ENCODE measurements at places on chromosomes 7 and 10.

DNA sequence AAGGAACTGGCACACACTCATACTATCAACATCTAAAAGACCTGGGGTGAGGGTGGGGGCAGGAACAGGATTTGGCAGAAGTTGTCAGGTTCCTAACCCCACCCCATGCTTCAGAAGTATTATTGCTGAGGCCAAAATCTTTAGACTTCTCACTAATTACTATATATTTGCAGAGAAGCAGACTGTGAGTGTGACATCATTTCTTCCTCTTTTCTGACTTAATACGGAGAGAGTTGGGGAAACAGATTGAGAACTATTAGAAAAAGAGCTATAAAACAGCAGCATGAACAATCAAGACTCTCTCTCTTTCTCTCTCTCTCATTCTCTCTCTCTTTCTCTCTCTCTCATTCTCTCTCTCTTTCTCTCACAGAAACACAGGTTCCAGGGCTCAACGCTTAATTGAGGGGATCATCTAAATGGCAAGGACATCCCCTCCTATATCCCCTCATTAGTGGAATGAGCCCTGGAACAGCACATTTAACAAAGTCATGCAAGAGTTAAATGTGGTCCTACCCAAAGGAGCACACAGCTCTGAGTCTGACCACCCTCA lies 94.8 kb downstream of the KCNMA1 start:
- DNase-seq, result no peak

DNA sequence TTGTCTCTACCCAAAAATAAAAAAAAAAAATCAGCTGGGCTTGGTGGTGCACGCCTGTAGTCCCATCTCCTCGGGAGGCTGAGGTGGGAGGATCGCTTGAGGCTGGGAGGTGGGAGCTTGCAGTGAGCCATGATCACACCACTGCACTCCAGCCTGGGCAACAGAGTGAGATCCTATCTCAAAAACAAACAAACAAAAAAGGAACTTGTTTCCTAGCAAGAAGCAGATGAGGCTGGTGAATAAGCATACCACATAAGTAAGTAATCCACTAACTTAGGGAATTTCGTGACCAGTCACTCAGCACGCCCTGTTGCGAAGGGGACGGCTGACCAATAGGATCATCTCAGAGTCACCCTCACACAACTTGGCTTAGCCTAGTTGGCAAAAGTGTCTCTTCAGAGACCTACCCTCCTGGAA lies 64.6 kb downstream of the CUX1 start:
- DNase-seq, result no peak

DNA sequence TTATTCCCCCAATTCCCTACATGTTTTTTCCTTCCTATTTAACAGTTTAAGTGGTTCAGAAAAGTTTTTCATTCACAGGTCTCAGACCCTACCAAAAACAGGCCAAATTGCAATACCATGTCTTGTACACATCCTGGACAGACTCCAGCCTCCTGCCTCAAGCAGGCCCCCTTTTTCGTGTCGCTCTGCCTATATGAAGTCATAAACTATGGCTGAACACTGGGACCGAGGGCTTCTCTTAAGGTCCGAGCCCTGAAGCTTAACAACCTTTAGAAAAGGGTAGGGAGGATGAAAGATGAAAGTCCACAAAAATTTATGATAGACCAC lies 1.4 kb downstream of the FBXW4 start:
- peak; percentile 75 for DNase-seq

DNA sequence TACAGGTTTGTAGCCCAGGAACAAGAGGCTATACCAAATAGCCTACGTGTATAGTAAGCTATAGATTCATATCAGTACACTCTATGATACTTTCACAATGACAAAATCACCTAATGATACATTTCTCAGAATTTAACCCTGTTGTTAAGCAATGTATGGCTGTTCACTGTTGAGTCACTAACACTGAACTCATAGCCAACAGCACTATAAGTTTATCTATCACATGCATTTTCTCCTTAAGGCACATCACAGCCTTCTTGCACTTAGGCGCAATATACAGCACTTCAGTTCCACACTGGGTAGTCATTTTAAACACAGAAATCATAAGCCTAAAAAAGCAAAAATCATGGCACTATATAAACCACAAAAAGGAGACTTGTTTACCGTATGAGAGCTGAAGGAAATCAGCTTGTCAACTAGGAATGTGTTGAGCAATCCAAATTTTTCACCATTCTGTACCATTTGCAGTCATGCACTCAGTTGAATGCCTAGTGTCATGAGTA lies 45.6 kb downstream of the ZNF438 start:
- peak; percentile 52 for DNase-seq

- DNase-seq, result no peak
Measured at GRCh38 chr10:44792119-44792775, 118.9 kb upstream of the TMEM72 start.

GRCh38 chr7:99808766-99809165 lies 19.0 kb upstream of the CYP3A43 start:
- DNase-seq, result no peak

DNA sequence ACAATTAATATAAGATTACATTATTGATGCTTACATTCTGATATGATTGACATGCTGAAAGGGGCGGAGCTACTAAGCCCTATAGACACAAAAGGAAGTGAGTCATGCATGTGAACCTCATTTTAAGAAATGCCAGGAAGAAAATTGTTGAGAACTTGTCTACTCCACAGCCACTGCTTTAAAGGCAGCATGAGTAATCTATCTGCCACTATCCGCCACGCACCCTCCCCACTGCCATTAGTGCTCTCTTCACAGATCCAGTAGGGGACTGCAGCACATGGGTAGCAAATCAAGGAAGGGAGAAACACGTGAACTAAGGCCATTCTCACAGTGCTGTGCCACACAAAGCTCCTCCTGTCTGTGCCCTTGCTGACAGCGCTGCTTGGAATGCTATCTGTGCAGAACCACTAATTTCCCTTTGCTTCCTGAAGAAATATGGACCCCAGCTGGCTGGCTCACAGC lies 524.8 kb downstream of the GRM8 start:
- DNase-seq, result peak; percentile 76

DNA sequence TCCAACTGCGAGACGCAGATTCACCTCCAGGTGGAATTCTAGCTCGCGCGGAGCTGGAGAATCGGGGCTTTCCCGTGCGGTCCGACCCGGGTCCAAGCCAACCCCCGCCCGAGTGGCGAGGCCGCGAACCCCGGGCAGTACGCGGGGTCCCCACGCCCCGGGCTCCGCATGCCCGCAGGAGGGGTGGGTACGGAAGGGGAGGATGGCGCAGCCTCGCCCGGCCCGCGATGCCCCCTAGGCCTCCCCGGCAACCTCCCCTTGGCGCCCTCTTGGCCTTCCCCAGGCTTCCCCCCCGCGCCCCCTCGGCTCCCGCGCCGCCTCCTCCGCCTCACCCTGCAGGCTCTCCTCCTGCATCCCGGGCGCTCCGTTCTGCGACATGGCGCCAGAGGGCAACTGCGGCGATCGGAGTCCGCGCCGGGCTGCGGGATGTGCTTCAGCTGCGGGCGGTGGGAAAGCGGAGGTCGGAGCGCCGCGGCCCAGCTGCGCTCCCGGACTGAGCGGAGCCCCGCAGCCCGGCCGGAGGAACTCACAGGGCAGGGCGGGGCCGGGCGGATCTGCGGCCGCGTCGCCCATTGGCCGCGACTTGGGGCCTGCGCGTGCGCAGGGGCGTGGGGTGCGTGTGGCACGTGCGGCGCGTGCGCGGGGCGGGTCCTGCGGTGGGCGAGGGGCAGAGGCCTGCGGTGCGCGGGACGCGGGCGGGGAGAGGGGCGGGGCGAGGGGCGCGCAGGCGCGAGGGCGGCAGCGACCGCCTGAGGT lies at the start of gene BNIP3:
TSS of gene BNIP3 (minus strand) at position 495 of the 756 bp plus-strand sequence. CDS start at position 378, 117 bp downstream.
- peak; percentile 97 for DNase-seq

DNA sequence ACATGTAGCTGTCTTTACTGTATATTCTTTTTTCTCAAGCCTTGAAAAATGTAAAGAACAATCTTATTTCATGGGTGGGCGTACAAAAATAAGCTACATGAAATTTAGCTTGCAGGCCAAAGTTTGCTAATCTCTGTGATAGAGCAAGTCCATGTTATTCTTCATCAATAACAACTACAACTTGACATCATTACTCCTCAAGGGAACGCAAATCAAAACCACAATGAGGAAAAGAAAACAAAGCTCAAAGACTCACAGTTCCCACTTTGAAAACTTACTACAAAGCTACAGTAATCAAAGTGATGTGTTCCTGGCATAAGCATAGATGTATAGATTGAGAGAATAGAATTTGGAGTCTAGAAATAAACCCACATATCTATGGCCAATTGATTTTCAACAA lies 62.5 kb downstream of the GNA12 start:
- DNase-seq, result no peak

GRCh38 chr10:132859084-132859855 lies 73.3 kb upstream of the NKX6-2 start:
- no peak for DNase-seq

DNA sequence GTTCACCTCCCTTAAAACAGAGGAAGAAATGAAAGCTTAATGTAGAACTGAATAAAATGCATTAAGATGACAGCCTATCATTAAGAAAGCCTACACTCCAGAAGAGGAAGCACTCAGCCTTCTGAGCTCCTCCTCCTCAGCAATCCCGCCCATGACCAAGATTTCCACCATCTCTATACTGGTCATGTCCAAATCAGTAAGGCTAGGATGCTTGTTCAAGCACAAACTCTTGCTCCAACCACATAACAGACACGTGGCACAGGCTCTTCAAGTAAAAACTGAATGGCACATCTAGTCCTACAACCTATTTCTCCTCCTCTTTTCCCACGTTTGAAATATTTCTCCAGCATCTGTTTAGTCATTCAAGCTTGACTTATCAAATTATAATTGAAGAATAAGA lies 454.1 kb downstream of the PARD3 start:
- peak; percentile 68 for DNase-seq

GRCh38 chr7:28755255-28755654 lies 202.9 kb downstream of the TRIL start:
- no peak for DNase-seq

DNA sequence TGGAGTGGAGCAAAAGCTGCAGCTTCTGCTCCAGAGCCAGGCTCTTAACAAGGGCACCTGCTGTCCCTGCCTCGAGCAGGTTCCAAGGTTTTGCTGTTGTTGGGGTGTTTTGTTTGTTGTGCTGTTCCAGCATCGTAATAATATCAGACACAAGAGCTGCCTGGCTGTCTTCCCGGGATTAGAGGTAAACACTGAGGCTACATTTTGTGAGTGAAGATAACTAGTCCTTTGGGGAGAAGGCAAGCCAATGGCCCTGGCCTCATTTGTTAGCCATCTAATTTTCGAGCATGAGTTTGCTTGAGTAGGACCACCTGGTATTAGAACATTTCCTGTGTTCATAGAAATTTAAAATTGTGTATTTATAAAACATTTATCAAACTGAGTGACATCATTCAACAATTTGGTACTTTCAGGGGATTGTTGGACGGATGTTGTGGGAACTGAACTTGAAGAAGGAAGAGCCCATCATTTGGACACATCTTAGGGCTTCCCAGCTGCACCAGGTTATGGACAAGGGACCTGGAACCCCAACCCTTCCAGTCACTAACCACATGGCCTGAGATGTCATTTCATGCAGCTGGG lies 555.0 kb downstream of the TNS3 start:
- DNase-seq, result no peak

DNA sequence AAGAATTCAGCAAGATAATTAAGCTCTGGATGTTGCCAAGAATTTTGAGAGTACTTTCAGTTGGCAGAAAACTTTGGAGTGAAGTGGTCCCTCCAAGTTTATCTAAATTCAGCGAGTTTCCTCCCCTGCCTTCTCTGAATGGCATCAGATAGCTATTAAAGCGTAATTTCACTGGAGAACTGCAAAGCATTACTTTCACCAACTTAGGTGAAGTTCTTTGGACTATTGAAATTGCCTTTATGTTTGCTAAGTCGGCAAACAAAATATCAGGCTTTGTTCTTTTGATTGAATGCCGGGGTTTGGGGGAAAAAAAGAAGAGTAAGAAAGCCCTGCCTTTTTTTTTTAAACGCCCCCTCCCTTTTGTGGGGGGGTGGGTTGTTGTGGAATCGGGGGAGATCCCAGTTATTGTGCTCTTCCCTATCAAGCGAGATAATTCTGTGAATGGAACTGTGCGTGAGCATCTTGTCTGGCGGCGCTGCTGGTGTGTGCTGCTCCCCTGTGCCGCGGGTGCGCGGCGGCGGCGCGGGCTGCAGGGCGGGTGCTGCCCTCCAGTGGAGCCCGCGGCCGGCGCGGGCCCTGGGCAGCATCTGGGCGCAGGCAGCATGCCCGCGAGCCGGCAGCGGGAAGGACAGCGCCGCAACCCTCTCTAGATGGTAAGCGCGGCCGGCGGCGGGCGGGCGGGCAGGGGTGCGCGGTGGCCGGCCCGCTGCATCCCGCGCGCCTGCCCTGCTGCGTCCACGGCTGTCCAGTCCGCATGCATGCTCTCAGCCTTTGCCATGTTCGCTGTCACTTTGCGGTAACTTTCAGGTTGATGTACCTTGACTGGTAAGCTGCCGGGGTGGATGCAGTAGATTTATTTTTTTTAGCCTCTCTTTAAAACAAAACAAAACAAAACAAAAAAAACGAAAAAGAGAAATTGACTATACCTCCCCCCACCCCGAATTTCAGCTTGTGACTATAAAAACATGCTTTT lies 176.5 kb downstream of the TCF7L2 start:
- DNase-seq, result peak; percentile 74

GRCh38 chr7:108492742-108493141 lies 33.2 kb downstream of the PNPLA8 start:
- DNase-seq, result no peak

DNA sequence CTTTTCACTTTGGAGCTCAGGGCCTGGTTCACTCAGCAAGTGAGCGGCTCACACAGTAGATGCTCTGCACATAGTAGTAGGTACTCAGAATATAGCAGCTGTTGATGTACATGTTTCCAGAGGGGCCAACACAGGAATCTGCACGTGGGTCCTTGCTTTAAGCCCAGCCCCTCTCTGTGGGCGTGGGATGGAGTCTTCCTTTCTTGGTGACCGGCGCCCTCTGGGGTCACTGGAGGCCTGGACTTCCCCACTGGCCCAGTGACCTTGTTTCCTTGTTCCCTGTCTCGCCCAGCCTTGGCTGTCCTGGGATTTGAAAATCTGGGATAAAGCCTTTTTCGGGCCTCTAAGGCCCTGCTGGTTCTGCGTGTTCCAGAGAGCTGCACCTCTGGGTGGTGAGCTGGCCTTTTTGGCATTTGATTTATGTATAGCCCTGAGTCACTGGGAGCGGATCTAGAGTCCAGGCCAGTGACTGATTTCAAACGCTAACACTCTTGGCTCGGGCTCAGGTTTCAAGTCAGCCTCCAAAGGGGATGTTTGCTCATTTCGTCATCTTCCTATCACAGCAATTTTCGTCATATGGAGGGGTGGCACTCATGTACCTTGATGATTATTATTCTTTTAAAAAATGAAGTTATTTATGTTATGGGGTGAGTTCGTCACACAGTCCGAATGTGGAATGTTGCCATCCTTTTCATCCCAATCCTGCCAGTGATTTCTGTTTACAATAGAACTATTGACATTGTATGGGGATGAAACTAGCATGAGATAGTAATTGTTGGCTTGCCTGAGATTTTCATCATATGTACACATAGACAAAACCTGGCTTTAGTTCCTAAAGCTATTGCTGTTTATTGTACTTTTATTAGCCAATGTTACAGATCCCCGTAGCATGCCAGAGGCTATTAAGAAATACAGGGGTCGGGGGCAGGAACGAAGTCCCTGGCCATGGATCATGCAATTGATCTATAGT lies 65.5 kb downstream of the CUX1 start:
- peak; percentile 62 for DNase-seq

Measured in NB4 (cell line).